ENCODE measurements at places on chromosomes 7 and 10. TPM values are rescaled to one million over a fixed set of nuclear protein-coding genes. Genes with fewer than 3 reads are reported as not detected.

The AKR1B15 gene
- 16.3 TPM for total RNA-seq

The PRKG1 gene
- total RNA-seq = 31.7 TPM

The TNPO3 gene
- total RNA-seq = 37.0 TPM

The IL15RA gene
- 9.4 TPM for total RNA-seq

The GARIN1A gene
- 0.91 TPM for total RNA-seq

The ADAMTS14 gene
- total RNA-seq = not detected

The CFTR gene
- total RNA-seq = not detected

The ALOX5 gene
- total RNA-seq = 3.1 TPM

The HOXA13 gene
- 0.06 TPM for total RNA-seq

The PTCD1 gene
- 2.7 TPM for total RNA-seq

The FEZF1 gene
- not detected for total RNA-seq
